ENCODE measurements at places on chromosomes 7 and 10.

- DNase-seq = peak; percentile 42
These were observed 540 bp downstream of the SNX13 start for GRCh38 chr7:17939606-17940301.

DNA sequence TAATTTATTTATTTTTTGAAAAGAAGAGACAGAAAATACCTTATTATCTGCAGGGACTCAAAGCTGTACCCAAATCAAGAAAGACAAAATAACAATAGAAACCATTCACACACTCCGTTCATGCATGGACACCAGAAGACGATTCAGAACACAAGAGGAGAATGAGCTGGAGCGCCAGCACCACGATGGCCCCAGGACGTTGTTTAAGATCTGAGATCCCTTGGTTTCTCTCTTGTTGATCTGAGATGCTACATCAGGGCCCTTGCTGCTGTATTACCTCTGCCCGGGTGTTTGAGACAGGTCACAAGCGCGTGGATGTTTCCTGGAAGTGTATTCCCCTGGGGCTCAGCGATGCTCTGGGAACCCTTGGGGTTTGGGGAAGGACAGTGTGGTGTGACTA lies 46.8 kb downstream of the CHST3 start:
- no peak for DNase-seq

GRCh38 chr7:94188350-94188749 lies 184.2 kb upstream of the BET1 start:
- no peak for DNase-seq

- no peak for DNase-seq
These were observed 400.1 kb upstream of the ETV1 start for GRCh38 chr7:14389595-14389994.

GRCh38 chr7:80954191-80954590 lies 35.3 kb upstream of the SEMA3C start:
- no peak for DNase-seq

- DNase-seq = no peak
These were observed 36.8 kb downstream of the AKR1C8 start for GRCh38 chr10:5147981-5148677.

DNA sequence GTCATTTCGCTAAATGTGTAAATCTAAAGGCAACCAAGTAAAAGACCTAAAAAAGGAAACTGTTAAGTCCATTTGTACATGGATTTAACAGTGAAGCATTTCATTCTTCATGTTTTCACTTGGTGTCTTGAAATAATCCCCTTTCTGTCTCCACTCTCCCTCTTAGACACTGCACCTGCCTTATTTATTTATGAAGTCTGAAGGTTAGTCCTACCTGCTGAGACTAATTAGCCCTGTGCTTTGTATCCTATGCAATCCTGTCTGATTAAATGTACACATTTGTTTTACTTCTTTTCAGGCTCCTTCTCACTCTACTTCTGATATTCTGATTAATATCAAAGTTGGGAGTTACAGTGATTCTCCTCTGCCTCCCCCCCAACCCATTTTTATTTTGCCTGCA lies 1.9 kb upstream of the TCF7L2 start:
- DNase-seq = no peak

DNA sequence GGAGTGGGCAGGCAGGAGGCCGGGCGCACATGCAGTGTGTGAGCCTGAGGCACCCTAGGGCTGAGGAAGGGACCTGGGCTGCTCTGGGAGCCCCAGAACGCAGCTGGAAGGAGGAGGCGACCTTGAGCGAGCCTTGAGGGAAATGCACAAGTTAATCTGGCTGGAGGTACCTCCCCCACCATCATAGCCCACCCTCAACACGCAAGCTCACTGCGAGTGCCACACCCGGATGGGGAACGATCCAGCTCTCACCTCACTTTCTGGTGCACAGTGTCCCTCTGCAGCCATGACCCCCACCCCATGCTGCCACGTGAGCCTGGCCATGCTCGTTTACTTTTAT lies 162.4 kb upstream of the PPP2R2D start:
- DNase-seq = no peak

DNA sequence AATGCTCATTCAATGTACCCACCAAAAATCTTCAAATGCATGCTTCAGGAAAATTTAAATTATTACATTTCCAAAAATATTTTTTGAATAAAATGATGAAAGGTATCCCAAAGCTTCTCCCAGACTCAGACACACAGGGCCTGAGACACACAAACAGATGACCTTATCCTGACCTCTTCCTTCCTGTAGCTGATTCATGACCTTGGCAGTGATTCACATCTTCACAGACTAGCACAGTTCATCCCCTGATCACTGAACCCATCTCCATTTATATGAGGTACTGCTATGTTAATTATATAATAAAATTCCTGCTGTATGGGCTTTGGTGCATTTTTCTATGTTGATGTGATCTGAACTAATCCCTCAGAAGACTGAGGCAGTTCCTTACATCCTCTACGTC lies 265.0 kb upstream of the GLI3 start:
- DNase-seq = no peak

GRCh38 chr7:38375453-38375852 lies 102.0 kb upstream of the TARP start:
- no peak for DNase-seq

- no peak for DNase-seq
These were observed 37.6 kb downstream of the KLF6 start for GRCh38 chr10:3747248-3747960.
